ENCODE measurements at places on chromosomes 6 and 20. TPM values are rescaled to one million over a fixed set of nuclear protein-coding genes. Genes with fewer than 3 reads are reported as not detected.

SPDEF gene
- 0.16 TPM for total RNA-seq

RBBP8NL gene
- total RNA-seq, result not detected

NOX3 gene
- total RNA-seq, result not detected

WFDC10B gene
- not detected for total RNA-seq

GJA1 gene
- 0.19 TPM for total RNA-seq

FAM217A gene
- not detected for total RNA-seq

PACRG gene
- total RNA-seq, result not detected

SAPCD1 gene
- total RNA-seq, result 15.7 TPM

THBS2 gene
- not detected for total RNA-seq

OR2B6 gene
- total RNA-seq, result 0.43 TPM

VGLL2 gene
- not detected for total RNA-seq

OR12D3 gene
- total RNA-seq, result not detected

ERVFRD-1 gene
- total RNA-seq, result not detected

SMAP1 gene
- total RNA-seq, result 30.9 TPM

NFATC2 gene
- total RNA-seq, result 29.4 TPM

DNAH8 gene
- 0.41 TPM for total RNA-seq

CRISP3 gene
- total RNA-seq, result not detected

TUBB1 gene
- not detected for total RNA-seq

SLPI gene
- not detected for total RNA-seq

MYBL2 gene
- 76.9 TPM for total RNA-seq

PPP1R3G gene
- not detected for total RNA-seq

ARFGEF3 gene
- 0.53 TPM for total RNA-seq
